HT-29 (cell line): ENCODE measurements at places on chromosomes 4 and X. TPM values are rescaled to one million over a fixed set of nuclear protein-coding genes. Genes with fewer than 3 reads are reported as not detected.

Gene TMSB15C
- total RNA-seq = not detected in 2 replicates

Gene ADAM29
- total RNA-seq = not detected in 2 replicates

Gene TECRL
- not detected in 2 replicates for total RNA-seq

Gene MUC7
- total RNA-seq = not detected in 2 replicates
